Amygdala (tissue), 56 donors: ENCODE measurements at places on chromosomes 5 and 9.

DNA sequence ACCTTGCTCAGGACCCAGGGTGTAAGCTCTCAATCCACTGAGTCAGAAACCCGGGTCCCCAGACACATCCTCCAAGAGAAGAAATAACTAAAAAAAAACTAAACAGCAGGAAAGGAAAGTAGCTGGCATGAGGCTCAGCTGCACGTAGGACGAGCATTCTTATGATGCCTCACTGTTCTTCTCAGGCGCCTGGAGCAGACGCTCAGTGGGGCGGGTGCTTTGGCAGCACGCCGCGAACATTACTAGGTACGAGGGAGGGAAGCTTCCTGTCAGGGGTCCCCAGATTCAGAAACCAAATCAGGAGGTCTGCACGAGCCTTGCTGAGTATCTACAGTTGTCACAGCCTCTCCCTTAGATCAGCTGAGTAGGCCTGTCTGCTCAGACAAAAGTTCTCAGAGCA, 85.8 kb downstream of the SECISBP2 start:
- DNase-seq: no peak

- no peak for DNase-seq
These were observed 14.0 kb upstream of the GPR151 start for GRCh38 chr5:146529984-146530383.

DNA sequence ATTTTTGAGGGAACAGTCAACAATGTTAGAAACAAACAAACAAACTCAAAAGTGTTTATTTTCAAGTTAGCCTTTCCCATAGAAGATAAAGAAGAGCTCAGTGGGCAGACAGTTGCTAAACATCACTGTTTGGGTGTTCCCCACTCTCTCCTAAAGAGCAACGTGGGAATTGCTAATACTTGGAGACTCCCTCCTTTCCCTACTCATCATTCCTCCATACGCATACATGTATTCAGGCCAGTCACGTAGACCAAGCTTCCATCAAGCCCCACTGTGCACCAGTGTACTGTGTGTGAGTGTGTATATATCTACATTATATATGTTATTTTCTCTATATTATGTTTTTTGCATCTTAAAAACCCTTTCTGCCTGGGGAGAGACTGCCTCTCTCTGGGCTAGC, 115.0 kb upstream of the EGFLAM start:
- no peak for DNase-seq

DNA sequence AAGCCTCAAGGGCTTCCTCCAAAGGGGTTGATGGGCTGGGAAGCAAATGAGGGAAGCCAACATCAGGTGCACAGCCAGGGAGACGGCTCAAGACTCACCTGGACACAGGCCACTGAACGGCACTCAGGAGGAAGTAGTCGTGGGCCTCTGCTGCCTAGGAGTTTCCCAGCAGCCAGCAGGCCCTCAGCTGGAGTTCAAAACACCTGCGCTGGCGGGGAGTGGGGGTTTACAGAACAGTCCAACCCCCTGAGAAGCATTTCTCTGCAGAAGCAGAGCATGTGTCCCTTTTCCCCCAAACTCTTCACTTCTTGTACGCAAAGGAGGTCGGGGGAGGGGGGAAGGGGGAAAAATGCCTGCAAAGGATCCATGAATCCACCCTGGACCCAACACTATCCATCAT, 2.3 kb downstream of the WHRN start:
- no peak for DNase-seq

DNA sequence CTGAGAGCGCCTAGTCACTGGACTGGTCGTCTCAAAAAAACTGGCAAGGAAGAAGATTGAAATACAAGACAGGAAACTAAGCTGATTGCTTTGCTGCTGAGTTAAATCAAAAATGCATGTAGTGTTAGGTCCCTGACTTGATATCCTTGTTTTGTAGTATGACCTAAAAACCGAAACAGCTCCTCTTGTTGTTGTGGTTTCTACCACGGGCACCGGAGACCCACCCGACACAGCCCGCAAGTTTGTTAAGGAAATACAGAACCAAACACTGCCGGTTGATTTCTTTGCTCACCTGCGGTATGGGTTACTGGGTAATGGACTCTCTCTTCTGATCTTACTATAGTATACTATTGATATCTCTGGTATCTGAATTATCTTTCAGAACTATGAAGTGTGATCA, 4.3 kb downstream of the MTRR start:
- no peak for DNase-seq

- no peak for DNase-seq
These were observed 53.4 kb downstream of the PFDN1 start for GRCh38 chr5:140249536-140249935.

DNA sequence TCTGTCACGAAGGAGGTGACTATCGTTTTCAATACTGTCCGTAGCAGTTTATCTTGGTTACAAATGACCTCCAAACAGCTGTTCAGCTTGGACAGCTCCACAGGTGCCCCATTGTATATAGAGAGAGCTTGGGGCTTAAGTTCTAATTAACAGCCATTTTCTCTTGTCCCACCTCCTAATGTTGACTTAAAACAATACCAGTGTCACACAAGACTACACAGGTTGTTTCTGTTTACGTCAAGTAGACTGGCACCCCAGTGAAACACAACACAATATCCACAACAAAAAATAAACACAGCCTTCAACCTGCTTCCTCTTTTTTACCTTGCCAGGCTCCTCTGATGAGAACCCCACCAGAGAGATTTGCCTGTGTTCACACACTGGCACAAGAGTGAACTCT, 39.8 kb upstream of the TLE1 start:
- DNase-seq: no peak

- no peak for DNase-seq
These were observed 58.1 kb downstream of the MARCHF3 start for GRCh38 chr5:126972062-126972895.

- DNase-seq: no peak
These were observed 106.1 kb downstream of the NUDT12 start for GRCh38 chr5:103456476-103456875.
